Kidney glomerular epithelial cell (primary cell): ENCODE measurements at places on chromosomes 13 and 19.

DNA sequence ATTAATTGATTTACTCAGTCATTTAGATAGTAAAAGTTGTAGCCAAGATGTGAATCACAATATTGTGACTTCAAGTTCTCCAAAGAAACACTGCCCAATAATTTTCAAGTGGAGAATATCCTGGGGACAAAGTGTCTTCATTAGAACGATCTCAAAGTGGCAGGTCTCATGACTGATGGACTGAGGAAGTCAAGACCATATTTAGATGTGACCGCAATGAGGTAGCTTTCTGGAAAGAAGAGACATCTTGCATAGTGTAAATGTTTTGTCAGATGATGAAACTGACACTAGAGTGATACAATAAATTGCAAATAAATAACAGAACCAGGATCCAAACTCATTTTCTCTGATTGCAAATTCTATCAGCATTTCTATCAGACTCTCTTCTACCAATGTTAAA is 1476.9 kb downstream of the EFNB2 start:
- no peak for DNase-seq

- DNase-seq: no peak
Observed at GRCh38 chr19:30862876-30863275, 486.4 kb downstream of the TSHZ3 start.

DNA sequence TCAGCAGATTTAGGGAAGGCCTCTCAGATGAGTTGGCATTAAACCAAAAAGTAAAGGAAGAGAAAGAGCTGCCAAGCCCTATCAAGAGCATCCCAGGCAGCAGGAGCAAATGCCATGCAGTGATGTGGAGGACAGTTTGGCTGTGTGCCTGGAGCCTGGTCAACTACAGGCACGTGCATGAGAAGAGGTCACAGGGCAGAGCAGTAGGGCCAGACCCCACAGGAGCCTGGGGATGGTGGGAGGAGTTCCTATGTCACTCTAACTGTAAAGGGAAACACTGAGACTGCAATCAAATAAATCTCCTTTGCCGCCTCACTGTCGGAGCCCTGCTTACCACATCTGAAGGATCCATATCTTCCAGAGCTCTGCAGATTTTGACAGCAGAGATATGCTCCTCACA is 240.5 kb downstream of the ENOX1 start:
- DNase-seq: no peak

GRCh38 chr13:97122381-97122996 is 99.6 kb upstream of the MBNL2 start:
- peak; percentile 78 for DNase-seq

DNA sequence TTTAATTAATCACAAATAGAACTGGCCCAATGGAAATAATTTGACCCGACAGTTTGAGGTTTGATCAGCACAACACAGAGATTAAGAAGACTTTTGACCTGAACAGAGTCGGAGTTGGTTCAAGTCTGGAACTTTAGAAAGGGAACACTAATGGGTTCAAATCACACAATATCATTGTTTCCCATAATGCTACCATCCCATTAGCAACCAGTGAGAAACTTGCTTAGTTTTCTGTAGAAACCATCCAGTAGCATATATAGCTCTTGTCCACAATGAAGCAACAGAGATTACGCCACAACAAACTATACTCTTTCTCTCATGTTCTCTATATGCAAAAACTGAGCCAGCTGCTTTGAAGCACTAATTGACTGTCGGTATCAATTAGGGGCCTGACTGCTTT is 376.9 kb upstream of the SPRY2 start:
- no peak for DNase-seq

DNA sequence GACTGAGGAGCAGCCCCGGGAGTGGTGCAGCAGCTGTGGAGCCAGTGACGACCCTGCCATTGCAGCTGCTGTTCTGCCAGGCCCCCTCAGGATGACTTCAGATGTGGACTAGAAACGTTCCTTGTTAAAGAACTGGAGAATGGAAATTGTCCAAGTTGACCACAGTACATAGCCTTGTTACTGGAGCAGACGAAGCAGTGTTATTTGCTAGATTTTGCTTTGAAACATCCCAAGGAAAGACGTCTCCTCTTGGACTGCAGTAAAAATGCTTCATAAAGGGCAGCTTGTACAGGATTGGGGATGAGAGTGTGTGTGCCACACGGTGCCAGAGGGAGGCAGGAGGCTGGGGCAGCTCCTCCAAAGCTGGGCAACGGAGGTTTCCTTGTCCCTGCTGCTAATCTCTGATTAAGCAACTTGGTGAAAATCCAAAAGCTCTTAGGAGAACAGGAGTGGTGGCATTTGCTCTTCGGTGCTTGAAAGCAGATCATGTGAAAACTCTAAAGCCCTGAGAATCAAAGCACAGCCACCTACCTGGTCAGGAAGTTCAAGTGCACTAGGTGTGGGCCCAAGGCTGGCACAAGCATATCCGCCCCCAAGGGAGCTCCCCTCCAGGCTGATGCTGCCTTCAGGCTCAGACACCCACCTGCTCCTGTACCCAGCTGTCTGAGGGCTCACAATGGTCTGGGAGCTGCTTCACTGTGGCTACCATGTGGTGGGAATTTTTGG is 34.5 kb downstream of the SHISA2 start:
- no peak for DNase-seq

- no peak for DNase-seq
Observed at GRCh38 chr13:112871742-112872141, 97.3 kb upstream of the MCF2L start.

DNA sequence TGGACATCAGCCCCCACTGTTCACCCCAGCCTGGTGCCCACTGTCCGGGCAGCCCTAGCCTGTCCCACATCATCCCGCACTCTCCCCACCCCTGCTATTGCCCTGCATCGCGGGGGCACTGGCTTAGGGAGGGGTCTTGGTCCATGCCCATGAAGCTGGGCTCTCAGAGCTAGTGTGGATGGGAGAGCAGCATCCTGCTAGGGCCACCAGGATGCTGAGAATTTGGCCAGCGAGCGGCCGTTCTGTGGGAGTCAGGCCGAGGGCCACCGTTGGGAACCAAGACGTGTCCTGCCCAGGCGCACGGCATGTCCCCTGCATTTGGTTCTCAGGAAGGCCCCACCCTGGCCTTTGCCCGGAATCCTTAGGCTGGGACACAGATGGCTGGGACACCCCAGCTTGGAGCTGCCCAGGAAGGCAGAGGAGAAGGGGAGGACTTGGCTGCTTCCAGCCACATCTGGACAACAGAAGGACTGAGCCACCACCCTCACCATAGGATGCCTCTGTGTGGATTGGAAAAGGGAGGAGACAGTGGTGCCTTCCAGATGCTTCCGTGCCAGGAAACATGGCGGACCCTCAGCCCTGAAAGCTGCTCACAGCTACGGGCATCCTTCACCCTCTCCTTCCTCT is 14.6 kb downstream of the ADGRE5 start:
- DNase-seq: no peak

DNA sequence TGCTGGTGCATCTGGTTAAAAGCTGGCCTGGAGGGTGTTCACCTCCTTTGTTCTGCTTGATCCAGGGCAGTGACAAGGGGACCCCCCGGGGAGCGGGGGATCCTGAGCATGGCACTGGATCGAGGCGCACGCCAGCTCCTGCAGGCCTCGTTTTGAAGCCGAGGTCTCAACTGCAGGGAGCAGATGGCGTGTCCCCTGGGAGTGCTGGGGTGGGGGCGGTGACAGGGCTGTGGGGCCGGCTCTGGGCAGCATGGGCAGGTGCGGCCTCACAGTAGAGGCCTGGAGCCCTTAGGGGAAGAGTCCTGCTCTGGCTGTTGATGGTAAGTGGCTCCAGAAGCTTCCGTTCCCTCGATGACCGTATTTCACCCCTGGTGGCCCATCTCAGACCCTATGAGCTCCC is 51.8 kb downstream of the CRTC1 start:
- DNase-seq: no peak

GRCh38 chr19:48473161-48473966 is 4.2 kb downstream of the CYTH2 start:
- no peak for DNase-seq

GRCh38 chr19:16822648-16823047 is 6.5 kb upstream of the SIN3B start:
- DNase-seq: no peak

- no peak for DNase-seq
Observed at GRCh38 chr13:30115257-30115600, 192.1 kb downstream of the KATNAL1 start.

DNA sequence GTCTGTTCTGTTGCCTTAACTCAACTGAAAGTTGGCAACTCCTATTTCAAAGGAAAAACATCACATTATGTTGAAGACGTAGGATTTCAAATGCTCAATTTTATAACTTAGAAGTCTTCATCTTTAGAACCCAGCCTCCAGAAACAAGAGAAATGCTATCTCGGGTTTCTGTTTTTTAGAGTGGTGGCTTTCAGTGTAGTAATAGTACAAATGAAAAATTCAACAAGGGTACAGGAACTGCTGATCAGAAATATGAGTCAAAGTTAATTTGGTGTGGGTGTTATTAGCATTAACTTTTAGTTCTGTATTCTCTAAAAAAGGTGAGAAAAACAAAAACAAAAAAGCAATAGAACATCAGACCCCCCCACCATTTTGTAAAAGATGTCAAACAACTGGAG is 56.6 kb upstream of the FLT1 start:
- DNase-seq: no peak

DNA sequence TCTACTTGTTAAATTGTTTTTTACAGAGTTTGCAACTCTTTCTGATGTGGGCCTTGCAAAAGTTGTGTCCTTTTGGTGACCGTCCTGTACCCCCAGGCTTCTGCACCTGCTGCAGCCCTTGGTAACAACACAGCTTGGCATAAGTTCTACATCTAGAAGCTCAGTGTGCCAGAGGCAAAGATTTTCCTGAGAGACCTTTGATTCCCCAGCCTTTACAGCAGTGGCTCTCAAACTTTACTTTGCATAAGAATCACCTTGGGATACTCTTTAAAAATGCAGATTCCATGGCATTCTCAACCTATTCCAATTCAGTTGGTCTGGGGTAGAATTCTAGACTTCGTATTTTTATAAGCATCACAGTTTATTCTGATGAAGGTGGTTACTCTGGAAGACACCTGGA is 260.9 kb downstream of the DCT start:
- DNase-seq: no peak

GRCh38 chr13:43389573-43389972 is 366.2 kb downstream of the DNAJC15 start:
- DNase-seq: no peak

- no peak for DNase-seq
Observed at GRCh38 chr13:40480012-40480914, 186.2 kb downstream of the FOXO1 start.

- no peak for DNase-seq
Observed at GRCh38 chr13:29681864-29682263, 86.4 kb upstream of the SLC7A1 start.

DNA sequence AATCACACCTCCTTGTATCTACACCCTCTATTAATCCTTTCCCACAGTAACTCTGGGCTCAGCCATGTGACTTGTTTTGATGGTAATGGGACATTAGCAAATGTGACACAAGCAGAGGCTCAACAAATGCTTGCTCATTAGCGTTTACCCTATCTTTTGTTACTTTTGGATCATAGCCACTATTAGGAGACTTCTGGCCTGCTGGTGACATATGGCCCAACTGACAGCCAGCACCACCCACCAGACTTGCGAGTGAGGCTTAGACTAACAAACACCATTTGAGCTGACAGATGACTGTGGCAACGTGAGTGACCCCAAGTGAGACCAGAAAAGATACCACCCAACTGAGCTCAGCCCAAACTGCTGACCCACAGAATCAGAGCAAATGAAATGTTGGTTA is 154.1 kb downstream of the OLFM4 start:
- no peak for DNase-seq

GRCh38 chr19:57642396-57643046 is 9.6 kb downstream of the ZNF211 start:
- DNase-seq: no peak

- DNase-seq: no peak
Observed at GRCh38 chr13:20392530-20392929, 133.1 kb downstream of the CRYL1 start.

- DNase-seq: no peak
Observed at GRCh38 chr13:19981685-19982238, 23.2 kb downstream of the ZMYM2 start.

DNA sequence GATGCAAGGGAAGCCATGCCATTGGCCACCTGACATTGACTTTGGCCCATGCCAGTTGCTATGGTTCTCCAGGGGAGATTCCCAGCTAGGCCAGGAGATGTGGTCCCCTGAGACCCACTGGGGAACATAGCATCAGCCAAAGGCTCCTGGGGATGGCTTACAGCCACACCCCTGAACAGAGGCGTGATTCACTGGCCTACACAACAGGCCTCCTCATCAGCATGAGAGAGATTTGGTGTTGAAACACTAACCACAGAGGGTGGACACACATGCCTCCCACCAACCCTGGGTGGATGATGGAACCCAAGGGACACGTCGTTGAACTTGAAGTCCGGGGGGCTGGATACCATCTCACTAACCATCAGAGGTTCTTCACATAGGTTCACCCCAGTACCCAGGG is 14.4 kb downstream of the IQCN start:
- no peak for DNase-seq

DNA sequence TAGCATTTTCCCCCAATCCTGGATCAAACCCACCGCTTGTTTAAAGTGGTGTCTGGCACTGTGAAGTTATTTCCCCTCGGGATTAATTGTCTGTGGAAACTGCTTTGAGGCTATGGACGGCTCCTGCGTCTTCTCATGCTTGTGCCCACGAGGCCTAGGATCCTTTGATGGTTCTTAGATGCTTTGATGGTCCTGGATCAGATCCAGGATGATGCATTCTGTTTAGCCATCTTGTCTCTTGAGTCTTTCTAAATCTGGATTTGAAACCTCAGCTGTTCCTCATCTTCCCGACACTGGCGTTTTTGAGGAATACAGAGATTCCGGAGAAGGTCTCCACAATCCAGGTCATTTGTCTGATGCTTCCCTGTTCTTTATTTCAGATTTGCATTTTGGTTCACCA is 36.1 kb upstream of the USP29 start:
- no peak for DNase-seq

- no peak for DNase-seq
Observed at GRCh38 chr13:55038230-55038629, 2009.6 kb downstream of the OLFM4 start.

GRCh38 chr13:98328511-98328910 is 151.4 kb upstream of the RNF113B start:
- no peak for DNase-seq

- DNase-seq: no peak
Observed at GRCh38 chr13:27853335-27853734, 61.1 kb downstream of the GSX1 start.

DNA sequence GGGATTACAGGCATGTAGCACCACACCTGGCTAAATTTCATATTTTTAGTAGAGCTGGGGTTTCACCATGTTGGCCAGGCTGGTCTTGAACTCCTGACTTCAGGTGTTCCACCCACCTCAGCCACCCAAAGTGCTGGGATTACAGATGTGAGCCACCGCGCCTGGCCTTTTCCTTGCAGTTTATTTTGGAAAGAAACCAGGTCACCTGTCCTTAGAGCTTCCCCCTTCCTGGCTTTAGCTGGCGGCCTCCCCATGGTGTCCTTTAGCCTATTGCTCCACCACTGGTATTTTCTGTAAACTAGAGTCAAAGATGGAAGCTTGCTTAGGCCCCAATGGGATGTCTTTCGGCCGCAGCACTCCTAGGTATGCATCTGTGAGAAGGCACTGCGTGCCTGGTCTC is 91.2 kb downstream of the DPF1 start:
- no peak for DNase-seq
